ENCODE measurements at places on chromosomes 5 and 9.

GRCh38 chr9:98241357-98242300, 13.8 kb downstream of the TBC1D2 start:
- no peak for DNase-seq

GRCh38 chr5:38078161-38078560, 180.2 kb upstream of the EGFLAM start:
- no peak for DNase-seq

DNA sequence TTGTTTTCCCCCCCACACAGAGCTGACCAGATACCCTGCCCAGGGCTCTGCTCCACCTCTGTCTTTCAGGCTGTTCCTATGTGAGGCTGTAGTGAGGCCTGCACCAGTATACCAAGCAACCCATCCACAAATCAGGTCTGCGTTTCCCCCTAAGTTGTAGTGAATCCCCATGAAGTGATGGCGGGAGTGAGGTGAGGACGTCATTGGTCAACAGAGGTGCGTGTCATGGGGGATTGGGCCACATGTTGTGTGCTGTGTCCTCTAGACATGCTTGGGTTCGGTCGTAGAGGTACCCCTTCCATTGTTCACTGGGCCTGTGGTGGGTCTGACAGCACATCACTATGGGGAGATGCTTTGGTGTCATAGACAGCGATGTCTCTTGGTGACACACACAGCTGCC, 184.6 kb downstream of the CACNA1B start:
- DNase-seq: no peak

- no peak for DNase-seq
These were observed 16.4 kb upstream of the SMIM15 start for GRCh38 chr5:61178702-61179101.

GRCh38 chr5:128234928-128235641, 151.5 kb downstream of the SLC12A2 start:
- no peak for DNase-seq

DNA sequence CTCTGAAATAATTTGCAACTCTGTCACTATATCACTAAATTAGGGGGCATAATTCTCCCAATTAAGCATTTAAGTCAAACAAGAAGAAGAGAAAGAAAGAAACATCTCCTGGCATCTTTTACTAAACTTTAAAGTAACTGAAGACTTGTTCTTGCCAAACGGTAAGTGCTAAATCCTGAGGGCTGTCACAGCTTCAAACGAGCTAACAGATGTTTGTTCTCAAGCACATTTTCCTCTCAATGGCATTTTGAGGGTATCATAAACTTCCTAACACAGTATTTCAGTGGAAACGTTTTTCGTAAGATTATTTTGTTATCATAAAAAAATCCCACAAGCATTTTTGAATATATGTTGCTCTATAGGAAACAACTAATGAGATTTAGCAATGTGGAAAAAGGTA, 169.5 kb upstream of the TAS2R1 start:
- DNase-seq: no peak

GRCh38 chr5:80590766-80591165, 20.7 kb upstream of the ANKRD34B start:
- peak; percentile 4 for DNase-seq

DNA sequence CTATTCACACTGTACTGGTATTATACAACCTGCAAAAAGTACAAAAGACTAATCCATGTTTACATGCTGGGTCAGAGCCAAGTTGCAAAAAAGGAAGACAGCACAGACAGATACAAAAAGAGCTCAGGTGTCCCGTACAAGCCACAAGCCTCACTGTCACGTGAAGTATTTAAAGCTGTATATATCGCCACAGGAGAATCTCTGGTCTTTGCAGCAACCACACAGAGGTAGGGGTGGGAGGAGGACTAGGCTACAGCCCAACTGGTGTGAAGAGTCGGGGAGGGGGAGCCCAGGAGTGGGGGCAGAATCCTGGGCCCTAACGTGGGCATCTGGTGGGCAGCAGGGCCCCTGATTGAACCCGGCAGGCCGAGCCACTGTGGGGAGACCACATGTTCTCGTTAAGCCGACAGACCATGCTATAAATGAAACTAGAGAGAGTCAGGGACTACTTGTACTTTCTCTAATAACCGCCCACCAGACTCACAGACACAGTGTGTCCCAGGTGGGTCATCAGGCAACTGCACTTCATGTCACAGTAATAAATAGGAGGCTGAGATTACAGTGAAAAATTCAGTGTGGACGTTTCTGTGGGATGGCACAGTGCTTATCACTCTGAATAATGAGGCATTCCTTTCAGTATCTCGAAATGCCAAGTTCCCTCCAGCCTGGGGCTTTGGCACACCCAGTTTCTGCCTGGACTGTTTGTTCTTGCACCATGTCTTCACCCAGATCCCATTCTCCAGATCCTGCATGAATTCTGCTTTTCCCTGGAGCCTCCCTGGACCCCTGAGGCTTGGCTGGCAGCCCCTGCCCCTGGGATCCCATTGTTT, 79.3 kb upstream of the SH3PXD2B start:
- DNase-seq: no peak

- DNase-seq: no peak
These were observed 12.2 kb downstream of the ZNF618 start for GRCh38 chr9:113888336-113888735.

DNA sequence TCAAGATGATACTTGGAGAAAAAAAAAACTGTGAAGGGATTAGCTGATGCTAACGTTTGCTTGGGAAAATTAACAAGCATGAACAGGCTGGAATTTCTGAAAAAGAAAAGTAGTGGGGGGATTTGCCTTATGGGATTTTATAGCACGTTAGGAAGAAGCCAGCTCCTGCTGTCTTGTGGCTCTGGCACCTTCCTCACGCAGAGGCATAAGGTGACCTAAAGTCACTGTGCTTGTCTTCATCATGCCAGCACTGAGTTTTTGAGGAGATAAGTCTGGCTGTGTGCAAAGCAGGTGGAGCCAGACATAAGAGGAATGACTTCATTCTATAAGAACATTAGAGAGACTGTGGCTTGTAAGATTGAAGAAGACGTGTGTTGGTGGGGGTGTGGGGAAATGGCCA, 94.4 kb upstream of the MAP1B start:
- DNase-seq: no peak

DNA sequence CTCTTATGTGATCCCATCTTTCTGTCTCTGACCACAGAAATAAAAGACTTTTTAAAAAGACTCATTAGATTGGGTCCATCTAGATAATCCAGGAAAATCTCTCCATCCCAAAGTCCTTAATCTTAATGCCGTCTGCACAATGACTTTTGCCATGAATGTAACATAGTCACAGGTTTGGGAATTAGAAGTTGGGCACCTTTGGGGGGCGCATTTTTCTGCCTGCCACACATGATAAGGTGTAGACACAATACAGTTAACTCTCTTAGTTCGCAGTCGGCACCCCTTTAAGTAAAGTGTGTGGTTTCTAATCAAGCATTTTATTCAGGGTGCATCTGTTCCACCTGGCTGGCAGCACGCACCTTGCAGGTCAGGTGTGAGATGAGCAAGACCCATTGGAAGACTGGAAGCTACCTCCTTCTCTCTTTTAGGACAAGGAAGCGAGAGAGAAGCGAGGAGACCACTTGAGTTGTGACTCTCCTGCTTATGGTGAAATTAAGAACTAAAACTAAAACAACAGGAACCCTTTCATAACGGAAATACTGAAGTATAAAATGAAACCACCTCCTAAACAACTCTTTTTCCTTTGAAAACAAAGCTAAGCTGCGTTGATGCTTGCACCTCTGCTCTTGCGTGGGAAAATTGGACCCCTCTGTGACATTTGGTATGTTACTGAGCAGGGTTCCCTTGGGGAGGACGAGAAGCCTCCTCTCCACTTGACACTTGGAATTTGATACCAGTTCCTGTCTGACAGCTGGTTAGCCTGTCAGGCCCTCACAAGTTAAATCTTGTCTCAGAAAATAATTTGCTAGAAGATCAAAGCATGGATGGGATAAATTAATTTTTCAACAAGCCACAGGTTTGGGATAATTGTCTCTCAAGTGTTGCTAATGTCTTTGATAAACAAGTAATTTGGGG, 304.6 kb upstream of the DMRT1 start:
- no peak for DNase-seq

DNA sequence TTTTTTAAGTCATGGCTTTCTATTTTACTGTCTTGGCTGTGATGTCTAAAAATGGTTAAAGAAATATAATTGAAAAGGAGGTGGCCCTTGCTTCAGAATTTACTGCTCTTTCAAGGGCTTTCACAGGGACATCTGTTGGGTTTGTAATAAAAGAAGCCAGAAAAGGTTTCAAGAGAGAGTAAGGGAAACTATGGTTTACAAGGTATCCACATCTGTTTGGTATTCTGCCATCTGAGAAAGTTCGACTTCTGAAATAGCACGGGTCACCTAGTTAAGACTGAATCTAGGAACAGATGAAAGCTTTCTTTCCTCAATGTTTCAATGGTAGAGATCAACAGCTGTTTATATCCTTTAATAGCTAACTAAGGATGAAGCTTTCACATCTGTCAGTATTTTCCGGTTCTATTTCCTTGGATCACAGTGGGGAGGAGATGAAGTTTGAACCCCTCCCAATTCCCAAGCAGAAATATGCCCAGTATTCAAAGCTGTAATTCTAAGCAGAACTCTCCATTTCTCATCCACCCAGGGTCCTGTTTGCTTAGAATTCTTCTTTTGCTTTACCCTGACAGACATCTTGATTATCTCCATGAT, 72.8 kb upstream of the IFNK start:
- DNase-seq: no peak

- DNase-seq: no peak
These were observed 81.4 kb downstream of the PGM5 start for GRCh38 chr9:68437785-68438184.

DNA sequence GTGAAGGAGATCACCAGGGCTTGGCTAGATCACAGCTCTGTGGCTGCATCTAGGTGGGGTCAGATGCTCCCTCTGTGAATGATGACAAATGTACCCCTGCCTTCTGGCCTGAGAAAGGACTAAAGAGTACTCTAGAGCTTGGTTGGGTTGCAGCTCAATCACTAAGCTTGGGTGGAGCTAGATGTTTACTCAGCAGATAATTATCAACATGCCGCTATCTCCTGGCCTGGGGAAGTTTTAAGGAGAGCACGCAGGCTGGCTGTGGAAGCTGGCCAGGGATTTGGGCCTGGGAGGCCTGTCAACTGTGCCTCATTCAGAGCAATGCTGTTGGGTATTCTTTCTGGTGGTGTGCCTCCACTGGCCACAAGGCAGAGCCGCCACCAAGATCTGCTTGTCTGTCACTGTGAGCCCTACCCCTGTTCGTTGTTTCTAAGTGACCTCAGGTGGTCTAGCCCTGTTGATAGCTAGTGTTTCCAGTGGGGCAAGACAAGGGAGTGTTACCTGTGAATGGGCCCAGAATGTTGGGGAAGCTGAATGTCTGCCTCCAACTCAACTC, 181.7 kb downstream of the ADGRV1 start:
- DNase-seq: no peak

- DNase-seq: no peak
These were observed 75.4 kb downstream of the MARCHF3 start for GRCh38 chr5:126954981-126955380.

GRCh38 chr5:181164076-181164952, 16.9 kb downstream of the OR2V2 start:
- DNase-seq: no peak

DNA sequence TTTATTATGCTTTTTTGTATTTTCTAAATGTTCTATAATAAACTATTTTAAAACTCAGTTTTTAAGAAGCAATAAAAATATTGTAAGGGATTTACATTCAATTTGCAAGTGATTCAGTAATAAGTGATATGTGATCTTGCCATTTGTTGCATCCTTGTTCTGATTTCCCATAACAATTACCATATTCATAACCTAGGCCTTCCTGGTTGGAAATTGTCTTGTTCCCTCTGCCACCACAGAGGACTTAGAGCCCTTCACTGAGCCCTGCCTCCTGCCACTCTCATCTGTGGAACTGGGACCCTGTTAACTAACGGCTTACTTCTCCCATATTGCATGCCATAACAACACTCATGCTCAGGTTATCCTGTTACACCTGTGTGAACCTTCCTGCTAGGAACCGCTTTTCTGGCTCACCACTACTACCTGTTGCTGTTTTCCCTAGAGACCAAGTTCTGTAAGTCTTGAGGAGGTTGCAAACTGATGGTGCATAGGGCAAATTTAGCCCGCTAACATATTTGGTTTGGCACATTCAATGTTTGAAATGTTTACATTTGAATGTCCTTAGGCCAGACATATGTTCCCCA, 32.9 kb upstream of the DTWD2 start:
- DNase-seq: no peak

GRCh38 chr5:125274211-125274610, 527.8 kb upstream of the ZNF608 start:
- DNase-seq: no peak

DNA sequence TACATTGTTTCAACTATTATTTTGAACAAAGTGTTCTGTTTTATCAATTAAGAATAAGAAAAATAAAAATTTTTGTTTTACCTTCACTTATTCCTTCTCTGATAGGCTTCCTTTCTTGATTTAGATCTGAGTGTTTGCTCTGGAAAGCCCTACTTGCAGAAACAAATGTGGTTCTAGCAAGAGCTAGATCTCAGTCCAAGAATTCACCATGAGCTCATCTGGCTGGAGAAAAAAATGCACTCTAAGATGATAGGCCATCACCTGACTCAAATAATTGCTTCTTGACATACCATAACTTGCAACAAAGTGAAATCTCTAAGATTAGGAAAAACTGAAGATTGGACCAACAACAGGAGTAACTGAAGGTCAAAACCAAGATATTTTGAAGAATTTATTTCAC, 6.3 kb upstream of the RLN2 start:
- DNase-seq: no peak

- DNase-seq: no peak
These were observed 6.6 kb upstream of the N4BP3 start for GRCh38 chr5:178106556-178107239.

DNA sequence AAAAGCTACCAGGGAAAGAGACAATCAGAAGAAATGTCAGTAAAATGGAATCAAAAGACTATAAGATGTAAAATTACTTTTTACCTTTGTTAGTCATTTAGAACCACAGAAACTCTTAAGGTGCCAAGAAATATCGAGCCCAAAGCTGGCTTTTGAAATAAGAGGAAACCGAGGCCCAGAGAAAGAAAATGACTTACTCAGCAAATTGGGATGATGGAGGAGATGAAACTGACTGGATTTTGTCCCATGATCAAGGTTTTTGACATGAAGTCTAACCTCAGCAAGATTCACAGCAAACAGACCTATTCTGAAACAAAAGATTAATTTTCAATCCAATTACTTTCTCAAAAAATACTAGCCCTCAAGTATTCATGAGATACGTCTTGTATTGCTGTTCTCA, 696.2 kb upstream of the WWC1 start:
- DNase-seq: no peak

Measured in activated gamma-delta T cell (primary cell).